GM12878 (cell line): ENCODE measurements at places on chromosomes 5 and 9.

DNA sequence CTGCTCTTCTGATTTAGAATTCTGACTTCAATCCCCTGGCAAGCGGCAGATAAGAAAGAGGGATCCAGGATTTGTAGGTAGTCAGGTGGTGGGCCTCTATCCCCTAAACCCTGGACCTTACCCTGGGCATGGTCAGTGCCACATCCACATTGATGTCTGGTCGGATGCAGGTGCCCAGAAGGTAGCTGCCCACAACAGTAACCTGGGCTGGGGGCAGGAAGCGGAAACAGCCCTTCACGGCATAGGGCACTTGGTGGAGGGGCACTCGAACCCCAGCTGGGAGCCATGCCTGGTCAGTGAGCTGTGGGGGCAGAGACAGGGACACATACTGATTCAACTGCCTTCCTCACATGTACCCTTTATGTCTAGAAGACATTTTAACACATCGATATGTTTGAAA is 3.8 kb downstream of the NOL6 start:
- no peak for DNase-seq

- DNase-seq = no peak
These were observed 94.9 kb upstream of the PRDM9 start for GRCh38 chr5:23412515-23412914.

GRCh38 chr5:14221732-14222131 is 78.6 kb downstream of the TRIO start:
- no peak for DNase-seq

GRCh38 chr5:124919076-124919475 is 172.6 kb upstream of the ZNF608 start:
- no peak for DNase-seq

GRCh38 chr9:35918780-35919179 is 9.5 kb downstream of the SPAAR start:
- no peak for DNase-seq

- DNase-seq = no peak
These were observed 734.8 kb downstream of the TLE1 start for GRCh38 chr9:80954521-80954920.

DNA sequence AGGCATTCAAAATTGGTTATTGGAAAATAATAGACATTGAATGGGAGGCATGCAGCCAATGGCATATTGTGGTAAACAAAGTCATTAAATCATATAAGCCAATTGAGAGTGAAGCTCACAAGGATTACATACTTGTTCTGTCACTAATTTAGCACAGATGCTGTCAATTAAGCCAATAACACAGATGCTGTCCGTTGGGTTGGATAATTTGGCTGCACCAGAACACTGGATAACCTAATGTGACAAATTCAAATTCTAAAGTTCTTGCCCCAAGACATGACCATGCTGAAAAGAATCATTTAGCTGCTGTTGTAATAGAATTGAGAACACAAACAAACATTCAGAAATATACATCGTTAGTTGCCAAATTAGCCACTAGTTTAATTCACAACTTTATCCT is 1796.4 kb downstream of the EFNA5 start:
- no peak for DNase-seq
